ENCODE measurements at places on chromosomes 12 and 14. TPM values are rescaled to one million over a fixed set of nuclear protein-coding genes. Genes with fewer than 3 reads are reported as not detected.

CACNA1C gene
- 5.1 TPM for total RNA-seq

PRDM4 gene
- total RNA-seq, result 36.7 TPM

AICDA gene
- total RNA-seq, result not detected

RAB21 gene
- 9.8 TPM for total RNA-seq

VWF gene
- 1.2 TPM for total RNA-seq

SRGAP1 gene
- total RNA-seq, result 45.5 TPM

AQP2 gene
- not detected for total RNA-seq

SCNN1A gene
- under 0.01 TPM for total RNA-seq

BDKRB2 gene
- 77.9 TPM for total RNA-seq

ASIC1 gene
- 2.6 TPM for total RNA-seq

RAPGEF3 gene
- total RNA-seq, result 7.4 TPM

P2RX2 gene
- not detected for total RNA-seq

CHGA gene
- total RNA-seq, result not detected

SCN8A gene
- 13.6 TPM for total RNA-seq

SLC38A2 gene
- total RNA-seq, result 268 TPM

PLEKHG3 gene
- 0.73 TPM for total RNA-seq

MYF6 gene
- not detected for total RNA-seq

TBX5 gene
- total RNA-seq, result 2.6 TPM

PTCSC3 gene
- total RNA-seq, result not detected

SPIC gene
- not detected for total RNA-seq

FGF6 gene
- total RNA-seq, result not detected

B4GALNT1 gene
- total RNA-seq, result under 0.01 TPM

CD4 gene
- total RNA-seq, result 0.73 TPM

NYNRIN gene
- 4.8 TPM for total RNA-seq
